ENCODE measurements at places on chromosomes 16 and 17.

DNA sequence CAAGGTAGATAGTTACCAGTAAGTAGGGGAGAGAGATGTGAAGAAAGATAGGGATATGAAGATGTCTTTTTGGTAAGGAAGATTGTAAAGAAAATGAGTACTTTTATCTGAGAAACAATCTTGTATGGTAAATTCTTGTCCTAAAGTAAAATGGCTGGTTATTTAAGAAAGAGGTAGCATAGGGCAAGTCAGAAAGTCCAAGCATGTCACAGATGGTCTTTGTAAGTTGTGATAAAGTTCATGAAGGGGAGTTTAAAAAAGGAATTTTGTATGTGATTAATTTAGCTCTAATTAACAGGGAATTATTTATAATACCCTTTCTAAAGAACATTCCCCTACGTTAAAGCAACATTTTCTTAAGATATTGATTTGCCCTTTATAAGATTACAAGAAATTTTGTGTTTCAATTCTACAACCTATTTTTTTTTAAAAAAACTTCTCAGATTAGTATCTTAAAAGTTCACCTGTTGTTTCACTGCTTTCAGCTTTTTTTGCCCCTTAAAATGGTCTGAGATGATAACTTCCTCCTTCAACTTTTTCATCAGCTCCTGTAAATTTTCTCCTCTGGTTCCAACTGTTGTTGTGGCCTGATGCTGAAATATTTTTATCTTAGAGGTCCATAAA lies 16.2 kb upstream of the CPHXL start:
- no peak for DNase-seq

- no peak for DNase-seq
These were observed 12.3 kb downstream of the XYLT2 start for GRCh38 chr17:50358177-50358576.

- no peak for DNase-seq
These were observed 29.0 kb downstream of the SLC25A10 start for GRCh38 chr17:81741049-81741593.

- DNase-seq: no peak
These were observed 3.8 kb downstream of the NUDT16L1 start for GRCh38 chr16:4696905-4697847.

DNA sequence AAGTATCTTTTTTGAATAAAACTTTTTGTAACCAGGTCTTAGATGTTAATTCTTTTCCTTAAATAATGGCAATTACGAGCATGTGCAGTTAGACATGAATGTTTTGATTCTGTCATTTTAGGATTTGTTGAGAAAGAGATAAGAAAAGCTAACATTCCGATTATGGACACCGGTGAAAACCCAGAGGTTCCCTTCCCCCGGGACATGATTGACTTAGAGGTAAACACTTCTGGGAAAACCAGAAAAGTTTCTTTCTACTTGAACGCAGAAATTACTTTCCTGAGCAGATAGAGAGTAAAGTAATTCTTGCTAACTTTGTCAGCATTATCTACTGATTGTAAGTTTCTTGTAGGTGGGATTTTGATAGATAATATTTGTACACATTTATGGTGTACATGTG lies 9.2 kb downstream of the ATP6V0A1 start:
- no peak for DNase-seq

DNA sequence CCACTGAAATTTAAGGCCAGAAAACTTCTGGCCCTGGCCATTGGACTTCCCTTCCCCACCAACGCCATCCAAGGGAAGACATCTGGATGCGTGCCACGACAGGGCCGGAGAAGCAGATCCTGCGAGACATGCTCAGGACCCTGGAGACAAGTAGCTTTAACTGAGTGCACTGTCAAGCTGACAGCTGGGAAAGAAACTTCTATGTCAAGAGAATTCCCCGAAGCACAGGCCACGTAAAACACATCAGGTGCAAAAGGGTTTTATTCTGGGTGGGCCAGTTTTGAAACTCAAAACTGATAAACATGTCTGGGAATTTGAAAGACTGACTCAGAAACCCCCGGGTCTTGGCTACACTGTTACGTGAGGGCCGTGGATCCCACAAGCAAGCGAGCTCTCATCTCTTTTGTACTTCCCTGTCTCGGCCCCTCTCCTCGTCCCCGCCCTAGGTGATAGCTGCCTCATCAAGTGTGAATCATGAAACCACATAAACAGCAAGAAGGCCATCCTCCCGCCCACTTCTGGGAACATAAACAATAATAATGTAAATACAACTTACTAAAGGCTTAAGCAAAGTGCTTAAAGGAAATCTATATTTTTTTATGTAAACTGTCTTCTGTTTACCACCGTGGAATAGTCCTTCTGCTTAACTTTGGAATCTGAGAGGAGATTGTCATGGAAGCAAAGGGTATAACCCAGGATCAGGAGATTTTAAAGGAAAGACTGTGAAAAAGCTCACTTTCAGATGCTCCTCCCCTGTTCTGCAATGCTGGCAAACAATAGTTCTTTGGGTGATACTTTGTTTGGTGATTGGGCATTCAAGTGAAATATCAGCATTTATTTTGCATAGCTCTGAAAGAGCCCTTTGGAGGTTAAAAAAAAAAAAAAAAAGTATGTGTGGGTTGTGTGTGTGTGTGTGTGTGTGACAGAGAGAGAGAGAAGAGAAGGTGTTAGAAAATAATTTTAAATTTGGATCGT lies 406.0 kb upstream of the MAF start:
- peak; percentile 39 for DNase-seq

DNA sequence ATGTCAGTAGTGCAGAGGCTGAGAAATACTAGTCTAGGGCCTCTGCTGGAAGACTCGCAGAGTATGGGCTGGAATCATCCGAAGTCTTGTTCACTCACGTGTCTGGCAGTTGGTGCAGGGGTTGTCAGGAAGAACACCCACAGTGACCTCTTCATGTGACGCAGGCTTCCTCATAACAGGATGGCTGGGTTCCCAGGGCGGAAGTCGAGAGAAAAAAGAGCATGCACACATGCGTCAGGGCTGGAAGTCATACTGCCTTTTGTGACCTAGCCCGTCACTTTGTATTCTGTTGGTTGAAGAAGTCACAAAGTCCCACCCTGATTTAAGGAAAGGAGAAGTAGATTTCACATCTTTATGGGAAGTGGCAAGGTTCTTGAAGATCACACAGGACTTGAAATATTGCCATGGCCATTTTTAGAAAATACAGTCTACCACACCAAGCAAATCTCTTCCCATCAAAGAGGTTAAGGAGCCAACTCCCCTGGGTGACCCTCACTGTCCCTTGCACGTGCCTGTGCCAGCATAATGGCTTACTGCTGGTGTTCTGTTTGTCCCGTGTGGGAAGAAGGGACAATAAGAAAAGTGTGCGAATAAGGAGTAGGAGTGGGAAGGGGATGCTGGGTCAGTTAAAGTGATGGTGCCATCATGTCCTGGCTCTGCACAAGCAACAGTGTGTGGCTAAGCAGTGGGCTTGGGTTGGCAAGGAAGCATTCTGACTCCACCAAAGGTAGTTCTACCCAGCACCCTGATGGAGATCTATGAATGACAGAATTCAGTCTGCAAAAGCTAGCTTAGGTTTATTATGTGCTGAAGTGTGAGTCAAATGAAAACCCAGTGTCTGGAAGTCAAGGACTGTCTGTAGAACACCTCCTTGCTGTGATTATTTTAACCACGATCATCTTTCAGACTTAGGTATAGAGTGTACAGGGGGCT lies 28.1 kb downstream of the HEATR3 start:
- DNase-seq: peak; percentile 30

DNA sequence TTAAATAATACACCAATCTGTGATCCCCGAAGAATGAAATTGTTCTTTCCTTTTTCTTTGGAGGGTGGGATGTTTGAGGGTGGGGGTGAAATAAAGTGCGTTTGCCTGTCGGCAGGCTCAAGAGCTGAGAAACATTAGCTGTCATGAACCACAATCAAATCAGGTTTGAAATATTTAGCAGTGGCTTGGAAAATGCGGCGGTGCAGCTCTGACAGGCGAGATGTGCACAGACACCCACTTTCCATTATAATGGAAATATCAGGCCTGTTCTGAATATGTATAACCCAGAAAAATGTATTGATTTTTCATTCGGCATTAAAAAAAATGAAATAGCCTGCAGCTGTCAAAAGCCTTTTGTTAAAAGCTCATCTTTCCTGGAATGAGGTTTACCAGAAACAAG lies 212.8 kb downstream of the ZFHX3 start:
- DNase-seq: no peak

DNA sequence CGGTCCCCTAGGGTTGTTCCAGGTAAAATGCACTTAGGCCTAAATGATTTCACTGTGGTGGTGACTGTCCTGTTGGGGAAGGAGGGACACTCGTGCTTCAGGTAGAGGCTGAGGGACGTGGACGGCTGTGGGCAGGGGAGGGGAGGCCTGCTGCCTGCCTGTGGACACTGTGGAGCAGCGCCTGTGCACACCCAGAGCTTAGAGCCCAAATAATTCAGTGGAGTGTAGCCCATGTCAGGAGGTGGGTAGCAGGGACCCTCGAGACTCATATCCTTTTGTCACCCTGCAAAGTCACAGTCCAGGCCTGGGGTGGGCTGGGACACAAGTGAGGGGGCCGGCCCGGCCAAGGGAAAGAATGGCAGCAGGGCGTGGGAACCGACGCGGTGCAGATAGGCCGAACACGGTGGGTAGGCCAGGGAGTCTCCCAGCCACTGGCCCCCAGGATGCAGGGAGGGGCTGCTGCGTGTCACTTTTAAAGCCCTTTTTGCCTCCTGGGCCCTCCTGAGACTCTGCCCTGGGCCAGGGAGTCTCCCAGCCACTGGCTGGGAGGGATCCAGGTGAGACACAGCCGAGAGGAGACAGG lies 733 bp upstream of the NHERF2 start:
- no peak for DNase-seq

Data from heart right ventricle (tissue), 16 donors.